ENCODE measurements at places on chromosomes 16 and 17.

DNA sequence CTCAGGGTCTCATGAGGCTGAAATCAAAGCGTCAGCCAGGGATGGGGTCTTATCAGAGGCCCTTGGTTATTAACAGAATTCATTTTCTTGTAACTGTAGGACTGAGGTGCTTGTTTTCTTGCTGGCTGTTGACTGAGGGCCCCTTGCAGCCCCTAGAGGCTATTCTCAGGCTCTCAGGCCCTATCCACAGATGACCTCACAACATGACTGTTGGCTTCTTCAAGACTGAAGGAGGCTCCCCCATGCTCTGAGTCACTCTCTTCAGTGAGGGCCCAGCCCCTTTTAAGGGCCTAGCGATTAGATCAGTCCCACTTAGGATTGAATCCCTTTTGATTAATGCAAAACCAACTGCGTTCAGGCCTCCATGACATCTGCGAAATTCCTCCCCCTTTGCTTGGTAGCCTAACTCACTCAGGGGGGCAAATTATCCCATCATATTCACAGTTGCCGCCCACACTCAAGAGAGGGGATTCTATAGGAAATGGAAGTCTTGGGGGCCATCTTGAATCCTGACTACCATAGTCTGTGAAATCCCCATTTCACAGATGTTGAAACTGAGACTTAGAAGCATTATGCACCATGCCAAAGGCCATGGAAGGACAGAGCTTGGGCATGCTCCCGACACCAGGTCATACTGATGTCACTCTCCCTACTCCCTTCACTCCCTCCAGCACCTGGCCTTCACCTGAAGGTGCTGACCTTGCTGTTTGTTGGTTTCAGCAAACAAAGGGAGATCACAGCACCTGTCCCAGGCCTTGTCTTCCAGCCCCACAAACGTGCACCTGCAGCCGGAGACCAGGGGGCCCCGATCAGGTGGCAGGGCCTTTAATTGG is 592.3 kb downstream of the MAF start:
- DNase-seq = no peak

DNA sequence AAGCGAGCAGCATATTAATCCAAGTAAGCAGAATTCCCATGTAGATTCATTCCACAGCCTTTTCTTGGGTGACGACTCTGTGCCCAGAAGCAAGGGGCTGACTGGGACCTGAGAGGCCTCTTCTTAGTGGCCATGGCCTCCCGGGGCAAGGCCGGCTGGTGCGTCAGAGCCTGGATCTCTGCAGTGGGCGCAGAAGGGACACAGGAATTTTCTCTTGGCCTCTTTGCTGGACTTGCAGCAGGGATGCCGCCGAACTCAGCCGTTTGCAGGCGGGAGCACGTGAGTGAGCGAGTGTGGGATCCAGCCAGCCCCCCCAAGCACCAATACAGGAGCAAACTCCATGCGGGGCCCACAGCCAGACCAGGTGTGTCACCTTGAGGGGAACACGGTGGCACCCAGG is 151.8 kb downstream of the RPTOR start:
- no peak for DNase-seq

- DNase-seq = peak; percentile 66
Measured at GRCh38 chr17:44376124-44376523, 12.5 kb upstream of the FAM171A2 start.

- DNase-seq = no peak
Measured at GRCh38 chr17:35612924-35613521, 25.9 kb downstream of the AP2B1 start.

GRCh38 chr16:595942-596735 is 6.3 kb downstream of the RAB40C start:
- DNase-seq = no peak

GRCh38 chr17:39000021-39000601 is 32.9 kb upstream of the FBXO47 start:
- no peak for DNase-seq

DNA sequence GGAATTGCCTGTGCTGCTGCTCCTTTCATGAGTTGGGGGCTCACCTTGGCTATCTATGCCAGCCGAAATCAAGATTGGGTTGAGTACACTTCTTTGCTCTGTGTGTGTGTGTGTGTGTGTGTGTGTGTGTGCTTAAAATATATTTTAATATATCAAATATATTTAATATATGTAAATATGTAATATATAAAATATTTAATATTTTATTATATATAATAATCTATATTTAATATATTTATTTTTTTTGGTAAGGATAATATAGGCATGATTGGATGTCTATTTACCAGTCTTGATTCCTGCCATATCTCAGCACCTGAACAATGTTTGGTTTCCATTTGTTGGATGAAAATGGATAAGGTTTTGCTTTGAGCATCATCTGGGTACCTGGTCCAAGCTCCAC is 399.3 kb downstream of the CA10 start:
- DNase-seq = no peak

GRCh38 chr17:31433091-31433790 is 41.8 kb downstream of the RAB11FIP4 start:
- no peak for DNase-seq

GRCh38 chr16:88880226-88881006 is 14.0 kb upstream of the PABPN1L start:
- no peak for DNase-seq

DNA sequence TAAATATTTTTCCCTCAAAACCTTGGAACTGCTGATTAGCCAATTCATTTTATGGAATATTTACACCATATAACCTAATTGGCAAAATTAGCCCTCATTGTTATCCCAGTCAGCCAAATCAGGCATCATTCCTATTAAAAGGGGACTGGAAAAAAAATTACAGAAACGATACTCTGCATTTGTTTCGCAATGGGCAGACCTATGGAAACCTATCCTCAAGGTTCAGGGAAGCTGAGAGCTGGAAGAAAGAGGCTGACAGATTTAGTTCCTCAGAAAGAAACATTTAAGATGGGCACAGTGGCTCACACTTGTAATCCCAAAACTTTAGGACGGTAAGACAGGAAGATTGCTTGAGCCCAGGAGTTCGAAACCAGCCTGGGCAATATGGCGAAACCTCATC is 85.6 kb upstream of the RPH3AL start:
- DNase-seq = no peak

DNA sequence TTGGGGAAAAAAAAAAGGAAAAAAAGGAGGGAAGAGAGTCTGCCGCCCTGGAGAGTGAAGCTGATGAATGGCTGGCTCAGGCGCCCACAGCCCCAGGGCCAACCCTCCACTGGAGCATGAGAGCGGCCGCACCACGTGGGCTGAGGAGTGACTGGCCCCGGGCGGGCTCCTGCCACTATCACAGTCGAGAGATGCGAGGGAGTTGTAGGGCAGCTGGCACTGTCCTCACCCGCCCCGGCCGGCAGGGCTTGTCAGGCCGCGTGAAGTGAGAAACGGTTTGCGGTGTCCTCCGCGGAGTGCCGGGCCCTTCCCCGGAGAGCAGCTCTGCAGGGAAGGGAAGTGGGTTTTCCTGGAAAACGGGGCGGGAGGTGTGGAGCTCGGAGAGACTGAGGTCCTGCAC is 45.9 kb downstream of the JPH3 start:
- DNase-seq = no peak

DNA sequence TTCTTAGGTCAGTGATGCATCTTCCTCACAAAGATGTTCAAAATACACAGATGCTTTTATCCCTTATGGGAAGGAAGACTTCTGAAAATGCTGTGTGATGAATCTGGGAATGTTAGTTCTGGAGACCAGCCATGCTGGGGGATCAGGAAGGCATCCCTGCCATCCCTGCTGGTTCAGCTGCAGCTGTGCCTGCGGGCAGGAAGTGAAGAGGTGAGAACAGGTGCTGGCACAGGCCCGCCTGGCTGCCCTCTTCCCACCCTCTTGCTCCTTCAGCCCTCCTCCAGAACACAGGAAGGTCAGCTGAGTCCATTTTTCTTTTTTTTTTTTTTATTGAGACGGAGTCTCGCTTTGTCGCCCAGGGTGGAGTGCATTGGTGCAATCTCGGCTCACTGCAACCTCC is 15.2 kb downstream of the RAB11FIP3 start:
- DNase-seq = no peak

- DNase-seq = no peak
Measured at GRCh38 chr17:71286625-71287024, 834.2 kb upstream of the SOX9 start.

DNA sequence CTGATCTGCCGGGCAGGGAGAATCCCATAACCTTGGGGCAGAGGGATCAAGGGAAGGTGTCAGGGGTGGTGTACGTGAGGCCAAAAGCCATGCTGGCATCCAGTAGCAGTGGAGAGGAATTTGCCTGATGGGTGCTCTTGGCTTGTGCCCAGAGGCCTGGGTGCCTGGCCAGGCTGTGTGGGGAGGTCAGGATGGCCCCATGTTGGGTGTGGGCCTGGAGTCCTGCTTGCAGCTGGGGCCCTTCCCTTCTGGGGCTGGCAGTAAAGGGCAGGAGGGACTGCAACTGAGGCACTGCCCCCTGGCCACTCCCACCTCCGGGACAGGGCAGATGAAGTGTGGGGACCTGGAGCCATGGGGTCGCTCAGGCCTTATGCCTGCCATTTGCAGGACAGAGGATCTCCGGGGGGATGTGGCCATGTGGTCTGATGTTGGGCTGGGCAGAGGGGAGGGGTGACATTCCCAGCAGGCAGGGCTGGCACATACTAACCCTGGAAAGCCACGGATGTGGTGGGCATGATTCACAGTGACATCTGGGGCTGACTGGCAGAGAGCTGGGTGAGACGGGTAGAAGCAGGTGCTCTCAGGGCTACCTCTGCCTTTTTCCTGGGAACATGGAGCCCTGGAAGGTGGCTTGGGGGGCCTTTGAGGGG is 3.5 kb downstream of the FMNL1 start:
- no peak for DNase-seq

DNA sequence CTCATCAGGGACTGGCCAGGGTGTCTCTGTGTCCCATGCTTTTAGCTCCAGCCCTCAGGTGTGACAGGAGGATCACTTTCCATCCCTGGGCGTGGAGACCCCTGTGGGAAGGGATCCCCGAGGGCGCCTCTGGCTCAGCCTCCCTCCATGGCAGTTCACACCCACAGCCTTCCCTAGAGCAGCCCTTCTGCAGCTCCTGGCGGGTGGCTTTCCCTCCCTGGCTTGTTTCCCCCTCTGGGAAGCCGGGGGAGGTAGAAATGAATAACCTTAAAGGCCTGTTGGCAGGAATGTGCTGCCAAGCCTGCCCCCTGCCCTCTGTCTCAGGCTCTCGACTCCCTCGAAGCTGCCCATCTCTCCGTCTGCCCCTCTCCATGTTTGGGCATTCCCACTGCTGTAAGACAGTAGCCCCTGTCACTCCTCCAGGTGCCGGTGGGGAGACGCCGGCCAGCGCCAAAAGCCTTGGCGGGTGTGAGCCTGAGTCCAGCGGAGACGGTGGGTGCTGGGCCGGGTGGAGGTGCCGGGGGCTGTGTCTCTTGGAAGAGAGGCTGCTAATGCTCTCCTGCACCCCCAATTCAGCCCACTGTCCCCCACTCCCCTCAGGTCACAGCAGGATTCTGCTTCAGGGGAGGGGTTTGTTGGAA is 2.1 kb upstream of the ATP2A1 start:
- DNase-seq = no peak

DNA sequence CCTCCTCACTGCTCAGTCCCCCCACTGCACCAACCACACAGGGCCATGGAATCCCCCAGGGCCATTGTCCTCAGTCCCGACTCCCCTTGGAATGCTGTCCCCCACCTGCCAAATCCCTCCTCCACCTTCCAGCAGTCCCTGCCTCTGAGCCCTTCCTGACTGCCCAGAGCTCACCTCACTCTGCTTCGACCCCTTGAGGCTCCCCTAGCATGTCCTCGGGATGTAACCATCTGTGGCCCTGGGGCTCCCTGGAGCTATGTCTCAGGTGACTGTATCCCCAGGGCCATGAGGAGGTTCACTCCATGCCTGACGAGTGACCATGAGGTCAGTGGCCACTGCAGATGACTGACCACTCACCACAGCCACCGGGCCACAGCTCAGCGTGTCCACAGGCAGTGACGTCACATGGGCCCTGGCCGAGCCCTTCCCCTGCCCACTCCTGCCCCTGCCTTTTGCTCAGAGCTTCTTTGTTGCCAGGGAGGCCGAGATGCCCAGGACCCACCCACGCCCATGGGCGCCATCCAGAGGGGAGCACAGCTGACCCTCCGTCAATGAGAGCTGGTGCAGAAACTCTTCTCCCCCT is 7.7 kb upstream of the PIEZO1 start:
- DNase-seq = no peak

DNA sequence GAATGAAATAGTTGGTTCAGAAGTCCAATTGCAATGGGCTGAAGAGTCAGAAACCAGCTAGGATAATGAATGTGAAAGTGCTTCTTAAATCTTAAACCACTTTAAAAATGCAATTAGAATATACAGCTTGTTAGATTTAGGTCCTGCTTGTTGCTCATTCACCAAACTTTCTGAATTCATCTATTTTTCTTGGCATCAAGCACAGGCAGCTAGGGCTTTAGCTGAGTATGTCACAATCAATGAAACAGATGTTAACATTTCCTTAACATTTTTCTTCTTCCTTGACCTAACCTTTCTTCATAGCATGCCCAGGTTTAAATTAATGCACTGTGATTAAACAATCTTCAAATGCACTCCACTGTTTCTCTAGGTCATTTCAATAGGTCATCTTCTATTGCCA is 14.4 kb downstream of the KIF2B start:
- no peak for DNase-seq

GRCh38 chr17:70158591-70158990 is 10.7 kb upstream of the KCNJ2 start:
- no peak for DNase-seq

DNA sequence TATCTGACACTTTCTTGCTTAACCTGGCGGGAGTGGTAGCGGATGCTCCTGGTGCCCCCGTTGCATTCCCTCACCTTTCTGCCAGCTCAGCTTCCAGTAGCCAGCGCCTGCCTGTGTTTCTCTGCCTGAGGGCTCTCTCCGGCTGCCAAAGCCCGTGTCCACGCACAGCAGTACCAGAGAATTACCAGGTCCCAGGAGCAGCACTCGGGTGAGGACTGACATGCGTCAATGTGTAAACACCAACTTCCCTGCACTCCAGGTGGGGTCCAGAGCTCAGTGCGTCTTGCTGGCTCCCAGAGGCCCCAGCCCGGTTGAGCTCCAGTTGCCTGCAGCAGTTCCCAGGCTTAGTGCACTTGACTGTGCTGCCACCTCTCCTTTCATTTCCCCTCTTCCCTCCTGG is 54.8 kb downstream of the CDH13 start:
- DNase-seq = no peak
